RPMI7951 (cell line): ENCODE measurements at places on chromosomes 3 and 15. TPM values are rescaled to one million over a fixed set of nuclear protein-coding genes. Genes with fewer than 3 reads are reported as not detected.

Gene HES1
- total RNA-seq = 38.2 and 52.5 TPM in 2 replicates

Gene ARHGAP11A
- total RNA-seq = 73.0 and 92.2 TPM in 2 replicates

Gene LIPH
- total RNA-seq = not detected in 2 replicates

Gene SCN11A
- total RNA-seq = not detected in 2 replicates

Gene HIGD2B
- total RNA-seq = not detected in 2 replicates

Gene SERPINI1
- 1.9 TPM in 2 replicates for total RNA-seq

Gene ZNF660
- 1.1 and 1.2 TPM in 2 replicates for total RNA-seq

Gene FEZF2
- total RNA-seq = not detected in 2 replicates

Gene TRIM42
- not detected in 2 replicates for total RNA-seq

Gene UQCRC1
- 393 and 540 TPM in 2 replicates for total RNA-seq

- DNase-seq = peak; percentile 100
Measured at GRCh38 chr3:10173926-10174435, 9.3 kb downstream of the IRAK2 start.

DNA sequence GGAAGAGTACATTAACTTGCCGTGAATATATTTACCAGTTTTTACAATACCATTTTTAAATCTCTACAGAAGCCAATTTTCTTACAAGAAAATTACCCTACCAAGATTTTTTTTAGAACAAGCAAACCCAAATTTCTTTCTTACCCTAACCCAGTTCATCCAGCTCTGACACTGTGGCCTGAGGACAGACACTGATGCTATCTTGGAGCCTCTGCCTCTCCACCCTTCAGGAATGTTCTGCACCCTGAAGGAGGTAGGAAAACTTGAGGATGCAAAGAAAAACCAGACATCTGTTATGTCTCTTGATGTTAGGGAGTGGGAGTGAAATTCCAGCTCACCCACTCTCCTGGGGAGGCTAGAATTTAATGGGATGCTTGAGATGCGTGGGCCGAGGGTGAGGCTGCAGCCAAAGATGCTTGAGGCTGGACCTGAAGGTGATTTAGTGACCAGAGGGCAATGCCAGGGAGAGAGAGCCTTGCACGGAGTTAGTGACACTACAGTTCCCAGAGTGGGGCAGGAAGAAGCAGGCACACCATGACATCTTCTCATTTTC is 69.9 kb downstream of the LIPC start:
- DNase-seq = peak; percentile 11

DNA sequence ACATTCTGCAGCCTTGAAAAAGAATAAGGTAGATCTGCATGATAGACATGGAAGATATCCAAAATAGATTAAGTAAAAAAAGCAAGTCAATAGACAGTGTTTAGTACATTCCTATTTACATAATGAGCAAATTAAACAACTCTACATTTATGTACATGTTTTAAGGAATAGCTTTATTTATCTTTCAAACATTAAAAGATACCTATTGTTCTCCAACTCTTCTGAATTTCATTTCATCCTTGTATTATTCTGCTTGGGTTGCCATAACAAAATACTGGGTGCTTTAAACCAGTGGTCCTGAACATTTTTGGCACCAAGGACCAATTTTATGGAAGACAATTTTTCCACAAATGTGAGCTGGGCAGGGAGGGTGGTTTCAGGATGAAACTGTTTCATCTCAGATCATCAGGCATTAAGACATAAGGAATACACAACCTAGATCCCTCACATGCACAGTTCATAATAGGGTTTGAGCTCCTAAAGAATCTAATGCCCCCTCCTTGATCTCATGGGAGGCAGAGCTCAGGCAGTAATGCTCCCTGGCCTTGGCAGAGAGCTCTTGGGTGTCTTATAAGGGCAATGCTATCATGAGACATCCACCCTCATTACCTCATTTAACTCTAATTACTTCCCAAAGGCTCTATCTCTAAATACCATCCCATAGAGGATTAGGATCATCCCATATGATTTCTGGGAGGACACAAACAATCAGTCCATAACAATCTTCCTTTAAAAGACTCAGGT is 6.8 kb upstream of the KATNBL1 start:
- no peak for DNase-seq

GRCh38 chr15:67190813-67191212 is 63.6 kb downstream of the AAGAB start:
- no peak for DNase-seq

- no peak for DNase-seq
Measured at GRCh38 chr15:85072917-85073316, 91.3 kb downstream of the PDE8A start.

GRCh38 chr15:48102167-48102566 is 18.6 kb upstream of the SLC24A5 start:
- no peak for DNase-seq

DNA sequence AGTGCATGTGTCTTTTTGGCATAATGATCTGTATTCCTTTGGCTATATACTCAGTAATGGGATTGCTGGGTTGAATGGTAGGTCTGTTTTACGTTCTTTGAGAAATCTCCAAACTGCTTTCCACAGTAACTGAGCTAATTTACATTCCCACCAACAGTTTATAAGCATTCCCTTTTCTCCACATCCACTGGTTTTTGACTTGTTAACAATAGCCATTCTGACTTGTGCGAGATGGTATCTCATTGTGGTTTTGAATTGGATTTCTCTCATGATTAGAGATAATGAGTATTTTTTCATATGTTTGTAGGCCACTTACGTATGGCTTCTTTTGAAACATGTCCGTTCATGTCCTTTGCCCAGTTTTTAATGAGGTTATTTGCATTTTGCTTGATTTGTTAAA is 117.7 kb downstream of the CHCHD4 start:
- DNase-seq = no peak

GRCh38 chr3:10322352-10322710 is 1.4 kb upstream of the SEC13 start:
- DNase-seq = no peak

- DNase-seq = no peak
Measured at GRCh38 chr3:68057637-68058320, 403.4 kb upstream of the SUCLG2 start.

DNA sequence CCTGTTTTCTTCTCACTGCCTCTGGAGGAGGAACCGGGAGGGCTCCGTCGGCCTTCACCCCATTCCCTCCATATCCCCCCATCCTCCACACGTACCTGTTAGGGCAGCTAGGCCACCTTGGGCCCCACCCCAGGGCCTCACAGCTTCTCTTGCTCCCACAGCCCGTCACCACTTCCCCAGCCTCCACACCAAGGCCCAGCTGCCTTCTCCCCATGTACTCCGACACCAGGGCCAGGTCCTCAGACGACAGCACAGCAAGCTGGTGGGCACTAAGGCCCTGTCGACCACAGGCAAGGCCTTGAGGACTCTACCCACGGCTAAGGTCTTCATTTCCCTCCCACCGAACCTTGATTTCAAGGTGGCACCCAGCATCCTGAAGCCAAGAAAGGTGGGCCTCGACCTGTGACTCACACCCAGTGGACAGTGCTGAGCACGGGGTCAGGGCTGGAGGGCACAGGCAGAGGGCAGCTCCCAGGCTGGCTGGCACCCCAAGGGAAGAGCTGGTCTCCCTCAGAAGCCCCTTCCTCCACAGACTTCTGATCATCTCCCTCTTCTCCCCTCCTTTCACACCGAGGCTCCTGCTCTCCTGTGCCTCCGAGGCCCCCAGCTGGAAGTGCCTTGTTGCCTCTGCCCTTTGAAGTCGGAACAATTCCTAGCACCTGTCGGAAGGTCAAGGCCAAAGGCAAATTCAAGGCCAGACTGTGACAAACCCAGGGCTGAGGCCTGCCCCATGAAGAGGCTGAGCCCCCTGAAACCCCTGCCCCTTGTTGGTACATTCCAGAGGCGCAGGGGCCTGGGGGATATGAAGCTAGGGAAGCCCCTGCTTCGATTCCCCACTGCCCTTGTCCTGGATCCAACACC is 9.1 kb downstream of the RPUSD3 start:
- DNase-seq = no peak

- no peak for DNase-seq
Measured at GRCh38 chr3:131216330-131216729, 165.2 kb upstream of the NUDT16 start.

- DNase-seq = peak; percentile 19
Measured at GRCh38 chr15:33045066-33045810, 149.3 kb downstream of the FMN1 start.

DNA sequence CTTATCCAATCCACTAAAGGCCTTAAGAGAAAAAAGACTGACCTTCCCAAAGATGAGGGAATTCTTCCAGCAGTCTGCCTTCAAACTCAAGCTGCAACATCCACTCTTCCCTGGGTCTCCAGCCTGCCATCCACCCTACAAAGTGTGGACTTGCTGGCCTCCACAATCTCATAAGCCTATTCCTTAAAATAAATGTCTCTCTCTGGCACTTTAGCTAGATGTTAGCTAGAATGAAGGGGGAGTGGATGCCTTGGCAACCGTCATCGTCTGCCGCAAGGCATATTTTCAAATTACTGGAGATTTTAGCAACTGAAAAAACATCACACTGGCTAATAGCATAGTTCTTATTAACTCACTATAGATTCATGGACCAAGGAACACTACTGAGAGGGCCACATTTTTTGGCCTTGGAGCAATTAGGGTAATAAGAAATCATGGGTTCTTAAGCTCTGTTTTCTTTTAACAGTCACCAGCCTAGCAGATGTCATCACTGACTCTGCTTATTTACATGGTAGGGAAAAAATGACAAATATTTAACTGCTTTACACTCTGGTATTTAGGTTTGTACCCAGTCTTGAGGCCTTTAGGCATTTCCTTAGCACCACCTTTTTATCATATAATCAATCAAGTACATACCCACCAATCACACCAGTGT is 245.3 kb downstream of the MYRIP start:
- no peak for DNase-seq

DNA sequence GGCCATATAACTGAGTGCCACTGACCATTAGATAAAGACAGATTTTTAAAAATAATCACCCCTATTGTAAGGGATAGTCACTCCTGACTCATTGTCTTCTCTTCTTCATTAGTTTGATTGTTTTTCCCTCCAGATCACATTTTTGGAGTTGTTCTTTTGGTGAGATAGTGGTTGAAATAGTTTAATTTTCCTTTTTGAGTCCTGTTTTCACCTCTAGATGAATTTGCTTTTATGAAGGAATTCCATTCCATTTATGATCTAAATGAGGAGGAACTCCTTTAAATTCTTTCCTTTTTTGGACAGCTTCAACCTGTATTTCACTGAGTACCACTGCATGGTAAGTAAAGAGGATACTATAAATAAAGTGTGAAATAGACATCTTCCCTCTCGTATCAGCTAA is 112.4 kb downstream of the GREM1 start:
- DNase-seq = no peak

DNA sequence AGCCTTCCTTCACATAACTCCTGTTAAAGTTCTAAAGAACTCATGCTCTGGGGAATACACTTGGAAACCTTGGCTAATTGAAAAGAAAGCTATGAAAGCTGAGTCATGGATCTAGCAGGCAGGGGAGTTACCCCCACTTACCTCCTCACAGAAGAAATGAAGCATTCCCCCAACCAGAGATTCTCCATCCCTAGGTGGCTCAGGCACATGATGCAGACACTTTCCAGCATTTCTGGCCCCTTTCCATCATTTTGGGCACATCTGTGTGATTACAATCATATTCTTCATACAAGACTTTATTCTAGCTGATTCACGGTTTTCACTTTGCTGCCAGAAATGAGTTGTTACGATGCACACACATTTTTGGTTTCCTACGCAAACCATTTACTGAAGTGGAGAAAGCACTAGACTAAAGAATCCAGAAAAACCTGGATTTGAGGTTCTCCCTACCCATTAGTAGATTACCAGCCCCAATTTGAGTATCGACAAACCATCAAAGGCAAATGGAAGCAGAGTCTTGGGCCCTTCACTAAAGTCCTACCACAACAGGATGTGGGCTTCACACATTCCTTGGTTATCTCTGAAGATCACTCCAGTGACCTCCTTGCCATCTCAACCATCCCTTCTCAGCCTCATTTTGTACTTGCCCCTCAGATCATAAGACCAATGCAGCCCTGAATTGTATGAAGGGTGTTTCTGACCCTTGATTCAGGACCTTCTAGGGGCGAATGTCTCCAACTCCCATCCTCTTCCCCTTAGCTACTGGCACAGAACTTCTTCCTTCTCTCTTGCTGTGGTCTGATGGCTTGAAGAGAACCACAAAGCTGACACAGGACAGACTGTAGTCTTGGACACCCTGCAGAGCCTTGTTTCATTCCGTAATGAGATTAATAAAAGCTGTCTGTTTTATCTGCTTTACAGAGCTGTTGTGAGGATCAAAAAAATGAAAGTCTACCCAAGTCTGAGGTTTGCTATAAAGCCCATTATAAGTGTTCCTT is 42.5 kb upstream of the SNRK start:
- no peak for DNase-seq

DNA sequence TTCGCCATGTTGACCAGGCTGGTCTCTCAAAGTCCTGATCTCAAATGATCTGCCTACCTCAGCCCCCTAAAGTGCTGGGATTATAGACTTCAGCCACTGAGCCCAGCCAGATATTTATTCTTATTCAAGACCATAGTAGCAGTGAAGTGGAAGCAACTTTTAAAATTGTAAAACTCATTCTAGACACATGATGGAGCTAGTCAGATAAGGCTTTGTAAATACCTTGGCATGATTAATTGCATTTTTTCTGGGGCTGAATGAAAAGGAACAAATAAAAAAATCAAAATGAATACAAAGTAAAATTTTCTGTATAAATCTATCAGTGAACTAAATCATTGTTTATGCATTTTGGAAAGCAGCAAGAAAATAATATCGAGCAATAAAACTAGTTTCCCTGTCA is 4.1 kb upstream of the MYO1E start:
- DNase-seq = no peak

DNA sequence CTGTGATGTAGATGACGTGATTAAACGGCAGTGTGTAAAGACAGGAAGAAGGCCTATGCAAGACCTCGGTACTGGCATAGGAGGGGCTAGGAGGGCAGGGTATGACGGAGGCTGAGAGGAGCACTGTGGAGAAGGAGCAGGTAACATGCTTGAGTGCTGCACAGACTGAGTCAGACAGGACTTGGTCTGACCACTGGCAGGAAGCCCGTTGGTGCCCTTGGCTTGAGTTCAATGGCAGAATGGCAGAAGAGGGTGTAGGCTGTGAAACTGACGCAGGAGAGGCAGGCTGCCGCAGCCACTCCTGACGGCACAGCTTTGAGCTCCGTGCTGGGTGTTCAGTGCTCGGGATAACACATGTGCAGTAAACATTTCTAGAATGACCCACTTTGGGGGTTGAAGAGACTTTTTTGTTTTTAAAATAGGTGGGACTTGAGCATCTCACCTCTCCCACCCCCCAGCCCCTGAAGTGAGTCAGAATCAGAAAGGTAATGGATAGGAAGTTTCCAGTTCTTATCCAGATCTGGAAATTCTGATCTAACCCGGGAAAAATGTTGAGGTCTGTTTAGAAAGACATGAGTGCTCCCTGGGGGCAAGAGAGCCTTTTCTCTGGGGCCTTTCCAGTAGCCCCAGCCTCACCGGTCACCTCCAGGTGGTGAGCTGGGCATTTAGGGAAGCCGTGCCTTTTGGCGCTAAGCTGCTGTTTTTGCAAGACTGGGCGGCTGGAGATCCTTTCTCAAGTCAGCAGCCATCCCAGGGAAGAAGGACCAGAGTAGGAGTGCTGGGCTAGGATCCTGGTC is 126.4 kb downstream of the RPLP1 start:
- DNase-seq = peak; percentile 87
